ENCODE measurements at places on chromosomes 7 and 10.

DNA sequence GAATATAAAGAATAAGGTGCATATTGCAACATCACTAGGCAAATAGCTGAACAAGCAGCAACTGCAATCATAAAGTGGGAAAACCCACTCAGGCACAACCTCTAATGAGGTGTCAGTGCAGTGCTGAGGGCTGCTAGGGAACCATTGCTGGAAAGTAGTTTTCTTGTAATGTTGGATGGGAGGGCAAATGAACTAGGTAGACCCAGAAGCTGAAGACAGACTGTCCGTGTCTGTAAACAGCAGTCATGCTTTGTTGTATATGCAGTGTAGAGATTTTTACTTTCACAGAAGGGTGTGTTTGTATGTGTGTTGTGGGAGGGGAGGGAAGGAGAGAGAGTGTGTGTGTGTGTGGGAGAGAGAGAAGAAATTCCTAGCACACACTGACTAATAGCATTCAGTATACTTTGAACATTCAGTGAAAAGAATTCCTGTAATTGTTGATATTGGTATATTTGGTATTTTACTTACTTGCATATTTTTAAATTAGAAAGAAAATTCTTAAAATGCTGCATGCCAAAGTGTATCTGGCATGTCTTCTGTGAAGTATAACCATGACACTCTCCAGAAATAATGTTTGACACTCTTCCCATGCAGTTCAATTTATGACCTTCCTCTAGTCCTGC, 28.8 kb downstream of the ITGB8 start:
- no peak for DNase-seq

GRCh38 chr7:101108330-101108857, 18.5 kb upstream of the SERPINE1 start:
- DNase-seq = no peak

GRCh38 chr7:29289156-29290021, 94.8 kb downstream of the CHN2 start:
- DNase-seq = no peak

DNA sequence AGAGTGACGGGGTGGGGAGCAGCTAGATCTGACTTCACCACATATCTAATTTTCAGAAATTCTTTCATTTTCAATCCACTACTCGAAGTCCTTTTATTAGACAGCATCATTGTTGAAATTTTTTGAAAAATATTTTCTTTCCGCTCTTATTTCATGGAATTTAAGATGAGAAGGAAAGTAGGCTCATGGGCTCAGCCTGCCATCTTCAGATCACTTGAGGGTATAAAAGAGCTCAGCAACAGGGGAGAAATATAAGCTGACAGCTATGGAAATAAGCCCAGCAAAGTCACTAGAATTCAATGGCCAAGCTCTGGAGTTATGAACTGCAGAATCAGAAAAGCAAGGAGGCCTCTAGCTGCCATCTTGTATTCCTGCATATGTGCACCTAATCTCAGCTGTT, 389.1 kb downstream of the XPNPEP1 start:
- DNase-seq = no peak

GRCh38 chr7:151839451-151839921, 37.4 kb downstream of the PRKAG2 start:
- no peak for DNase-seq

- DNase-seq = no peak
Observed at GRCh38 chr10:70459061-70459773, 17.7 kb upstream of the NODAL start.

GRCh38 chr10:52644373-52645186, 128.0 kb downstream of the MBL2 start:
- DNase-seq = no peak

GRCh38 chr10:6292741-6293151, 90.0 kb downstream of the PFKFB3 start:
- no peak for DNase-seq

GRCh38 chr7:150335108-150335773, 6.2 kb downstream of the RARRES2 start:
- no peak for DNase-seq

GRCh38 chr7:42605406-42606192, 306.3 kb downstream of the C7orf25 start:
- no peak for DNase-seq

DNA sequence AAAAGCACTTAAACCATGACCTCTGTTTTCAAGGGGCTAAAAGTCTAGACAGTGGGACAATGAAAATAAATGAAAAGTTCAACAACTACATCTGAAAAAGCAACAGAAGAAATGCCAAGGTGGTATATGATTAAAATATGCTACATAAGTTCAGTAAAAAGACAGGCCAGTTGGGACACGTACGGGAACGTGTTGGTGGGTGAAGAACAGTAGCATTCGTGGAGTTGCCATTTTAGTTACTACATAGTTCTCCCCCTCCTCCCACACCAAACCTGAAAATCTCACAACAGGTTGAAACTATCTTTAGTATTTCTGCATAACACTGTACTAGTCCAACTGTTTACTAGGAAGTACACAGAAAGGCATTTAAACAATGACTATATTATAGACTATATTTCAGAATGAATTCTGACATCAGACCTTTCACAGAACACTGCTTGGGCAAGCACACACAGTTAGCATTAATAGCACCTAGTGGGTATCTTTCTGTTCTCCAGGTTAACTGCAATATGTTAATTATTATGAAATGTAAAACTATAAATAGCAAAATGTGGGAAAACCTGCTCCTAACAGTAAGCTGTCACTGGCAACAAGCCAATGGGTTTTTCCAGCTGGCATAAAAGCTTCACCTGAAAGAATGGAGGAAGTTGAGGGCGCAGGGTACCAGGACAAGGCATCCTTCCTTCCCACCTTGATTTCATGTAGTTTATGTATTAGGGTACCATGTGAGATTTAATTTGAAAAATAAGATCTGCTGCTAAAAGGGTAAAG, 135.0 kb downstream of the STRA8 start:
- no peak for DNase-seq

DNA sequence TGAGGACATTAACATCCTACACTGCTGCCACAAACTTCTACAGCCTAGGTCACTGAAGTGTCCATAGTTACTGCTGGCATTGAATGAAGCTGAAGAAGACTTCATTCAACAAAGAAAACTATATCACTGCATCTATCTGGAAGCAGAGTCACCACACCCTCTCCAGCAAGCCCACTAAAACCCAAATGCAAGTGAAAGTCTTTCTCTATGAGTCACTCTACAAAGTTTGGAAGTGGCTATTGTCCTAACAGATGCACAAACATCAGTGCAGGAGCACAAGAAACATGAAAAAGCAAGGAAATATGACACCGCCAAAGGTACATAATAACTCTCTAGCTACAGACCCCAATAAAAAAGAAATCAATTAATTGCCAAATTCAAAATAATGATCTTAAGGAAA, 43.5 kb upstream of the CAMK2B start:
- no peak for DNase-seq

- no peak for DNase-seq
Observed at GRCh38 chr7:66952343-66953043, 31.5 kb downstream of the TMEM248 start.

GRCh38 chr10:96614515-96614914, 27.7 kb upstream of the TM9SF3 start:
- DNase-seq = no peak

- DNase-seq = no peak
Observed at GRCh38 chr10:86179153-86179524, 187.5 kb downstream of the GRID1 start.

GRCh38 chr10:61325223-61325960, 127.8 kb downstream of the TMEM26 start:
- DNase-seq = no peak

DNA sequence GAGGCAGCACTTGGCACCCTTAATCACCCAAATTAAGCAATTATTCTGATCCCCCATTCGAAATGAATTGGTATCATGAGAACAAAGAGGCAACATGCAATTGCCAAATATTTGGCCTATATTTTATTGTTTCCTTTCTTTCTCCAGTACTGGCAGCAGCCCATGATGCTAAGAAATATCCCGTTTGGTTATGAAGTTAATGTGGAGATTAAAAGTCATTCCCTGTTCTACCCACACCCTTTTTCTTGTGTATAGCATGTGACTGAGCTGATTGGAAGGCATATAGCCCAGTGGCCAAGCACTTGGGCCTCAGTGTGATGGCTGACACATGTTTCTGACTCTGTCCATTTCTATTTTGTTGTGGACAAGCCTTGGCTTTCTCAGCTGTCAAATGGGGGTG, 692.3 kb upstream of the GALNT17 start:
- no peak for DNase-seq

GRCh38 chr10:20976891-20977290, 79.8 kb upstream of the NEBL start:
- no peak for DNase-seq

GRCh38 chr7:33243319-33243881, 114.0 kb downstream of the BBS9 start:
- no peak for DNase-seq

- no peak for DNase-seq
Observed at GRCh38 chr7:128171-129080, 63.9 kb upstream of the FAM20C start.

- DNase-seq = no peak
Observed at GRCh38 chr7:83836028-83836427, 187.1 kb upstream of the SEMA3E start.

- DNase-seq = no peak
Observed at GRCh38 chr7:91789558-91789957, 90.9 kb downstream of the MTERF1 start.

- no peak for DNase-seq
Observed at GRCh38 chr7:6385110-6385781, 62.5 kb downstream of the DAGLB start.

DNA sequence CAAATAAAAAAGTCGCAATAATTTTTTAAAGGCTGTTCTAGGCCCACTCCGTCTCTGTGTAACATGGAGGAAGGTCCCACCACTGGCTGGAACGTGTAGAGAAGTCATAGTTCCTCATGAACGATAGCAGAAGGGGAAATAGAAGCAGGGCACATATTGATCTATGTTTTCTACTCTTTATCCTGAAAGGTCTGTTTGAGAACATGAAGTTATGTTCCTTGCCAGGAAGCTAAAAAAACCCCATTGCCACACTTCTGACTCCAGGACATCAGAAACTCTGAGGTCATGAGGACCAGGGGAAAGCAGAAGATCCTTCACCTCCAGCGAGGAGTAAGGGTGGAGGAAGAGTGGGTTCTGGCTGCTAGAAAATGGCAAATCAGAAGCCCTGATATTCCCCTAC, 10.8 kb downstream of the ANKRD22 start:
- DNase-seq = no peak

DNA sequence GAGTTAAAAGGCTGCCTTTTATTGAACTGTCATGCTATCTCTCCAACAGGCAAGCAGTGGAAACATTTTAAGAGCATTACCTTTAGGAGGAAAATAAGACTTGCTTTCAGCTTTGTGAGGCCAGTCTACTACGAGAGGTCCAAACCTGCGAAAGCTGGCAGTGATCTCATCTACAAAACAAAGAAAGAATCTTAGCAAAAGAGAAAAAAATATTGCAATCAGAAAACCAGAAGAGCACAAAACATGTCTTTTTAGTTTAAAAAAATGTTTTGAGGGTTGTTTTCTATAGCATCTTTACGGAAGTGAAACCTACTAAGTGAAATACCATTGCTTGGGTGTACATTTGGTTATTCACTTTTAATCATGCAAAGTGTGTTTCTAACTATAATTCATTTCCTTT, 147.9 kb downstream of the CPEB3 start:
- DNase-seq = no peak

DNA sequence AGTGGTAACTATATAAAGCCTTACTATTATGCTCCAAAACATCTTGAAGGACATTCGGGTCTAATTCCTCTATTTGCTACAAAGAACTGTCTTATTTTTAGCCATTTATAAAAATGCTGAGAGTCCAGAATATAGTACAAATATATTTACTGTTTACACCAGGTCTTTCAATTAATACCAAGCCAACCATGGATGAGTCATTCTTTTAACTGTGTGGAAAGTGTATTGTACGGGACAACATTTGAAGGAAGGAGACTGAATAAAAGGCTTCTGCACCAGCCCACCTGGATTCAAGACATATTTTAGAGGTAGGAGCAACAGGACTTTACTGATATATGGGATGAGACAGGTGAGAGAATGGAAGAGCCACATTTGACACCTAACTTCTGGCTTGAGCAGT, 35.4 kb downstream of the MASTL start:
- DNase-seq = no peak

DNA sequence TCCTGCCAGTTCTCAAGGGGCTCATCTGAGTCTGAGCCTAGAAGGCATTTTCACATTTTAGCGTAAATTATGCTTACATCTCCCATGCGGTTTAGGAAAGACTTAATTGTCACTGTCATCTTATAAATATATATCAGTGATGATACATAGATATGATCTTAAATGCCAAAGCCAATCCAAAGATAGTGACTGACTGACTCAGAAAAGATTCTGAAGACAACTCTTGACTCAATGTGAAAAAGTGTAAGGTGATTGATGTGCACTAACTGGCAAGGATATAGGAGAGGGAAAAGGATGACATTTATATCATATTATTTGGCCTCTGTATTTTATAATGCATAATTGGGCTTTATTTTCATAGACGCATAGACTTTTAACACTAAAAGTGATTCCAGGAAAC, 84.9 kb upstream of the LRRN3 start:
- DNase-seq = no peak

- DNase-seq = no peak
Observed at GRCh38 chr7:158295966-158296797, 291.4 kb downstream of the PTPRN2 start.

DNA sequence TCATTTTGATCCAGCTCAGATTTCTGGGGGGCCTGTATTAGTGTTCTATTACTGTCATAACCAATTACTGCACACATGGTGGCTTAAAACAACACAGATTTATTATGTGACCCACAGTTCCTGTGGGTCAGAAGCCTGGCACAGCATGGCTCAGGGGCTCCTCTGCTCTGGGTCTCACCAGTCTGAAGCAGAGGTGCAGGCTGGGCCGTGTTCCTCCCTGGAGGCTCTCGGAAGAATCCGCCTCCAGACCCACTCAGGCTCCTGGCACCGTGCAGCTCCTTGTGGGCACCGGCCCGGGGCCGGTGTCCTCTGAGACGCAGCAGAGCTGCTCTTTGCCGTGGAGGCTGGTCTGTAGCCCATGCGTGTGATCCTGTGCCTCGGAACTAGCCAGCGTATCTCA, 61.5 kb downstream of the RAMP3 start:
- no peak for DNase-seq

DNA sequence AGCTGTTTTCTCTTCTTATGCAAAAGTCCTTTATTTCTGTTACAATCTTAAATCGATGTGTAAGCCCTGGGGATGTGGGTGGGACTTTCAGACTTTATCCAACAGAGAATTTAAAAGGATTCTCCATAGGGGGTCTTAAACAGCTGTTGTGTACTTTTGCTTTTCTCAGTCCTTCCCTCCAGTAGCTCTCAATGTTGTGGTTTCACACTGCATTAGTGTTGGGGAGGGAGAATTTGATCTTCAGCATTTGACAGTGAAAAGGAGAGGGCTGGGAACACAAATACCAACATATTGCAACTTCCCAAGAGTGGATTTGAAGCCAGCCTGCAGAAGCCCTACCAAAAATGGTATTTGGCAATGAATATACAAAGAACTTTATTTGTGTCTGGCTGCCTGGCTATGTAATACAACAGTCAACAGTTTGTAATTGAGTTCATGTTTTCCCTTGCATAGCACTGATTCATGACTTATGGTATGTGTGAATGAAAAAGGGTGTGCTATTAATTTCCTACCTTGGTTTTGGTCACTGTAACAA, 80.1 kb upstream of the CAPZA2 start:
- DNase-seq = no peak

GRCh38 chr10:24724381-24725228, 918 bp upstream of the ARHGAP21 start:
- DNase-seq = peak; percentile 87

Data from T-helper 17 cell (primary cell).